ENCODE measurements at places on chromosomes 6 and 20. TPM values are rescaled to one million over a fixed set of nuclear protein-coding genes. Genes with fewer than 3 reads are reported as not detected.

- no peak for DNase-seq
Measured at GRCh38 chr20:35917077-35917476, 37.2 kb downstream of the SCAND1 start.

GRCh38 chr20:48335308-48336050 is 492.3 kb downstream of the PREX1 start:
- no peak for DNase-seq

DNA sequence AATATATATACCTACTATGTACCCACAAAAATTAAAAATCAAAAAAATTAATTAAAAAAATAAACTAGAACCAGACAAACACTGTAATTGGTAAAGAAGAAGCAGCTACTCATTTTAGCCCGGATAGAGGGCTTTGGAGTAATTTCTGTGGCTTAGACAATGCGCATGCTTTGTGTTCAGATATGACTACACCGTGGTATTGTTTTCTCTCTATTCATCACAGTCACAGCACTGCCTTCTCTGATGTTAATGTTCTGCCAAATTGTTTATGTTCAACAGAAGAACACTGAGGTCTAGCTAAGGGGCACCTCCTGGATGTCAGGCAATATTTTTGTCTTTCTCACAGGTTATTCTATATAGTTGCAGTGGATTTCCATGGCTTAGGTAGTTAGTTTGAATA is 77.5 kb upstream of the GJE1 start:
- no peak for DNase-seq

Gene ATAT1
- 7.7 TPM for total RNA-seq

DNA sequence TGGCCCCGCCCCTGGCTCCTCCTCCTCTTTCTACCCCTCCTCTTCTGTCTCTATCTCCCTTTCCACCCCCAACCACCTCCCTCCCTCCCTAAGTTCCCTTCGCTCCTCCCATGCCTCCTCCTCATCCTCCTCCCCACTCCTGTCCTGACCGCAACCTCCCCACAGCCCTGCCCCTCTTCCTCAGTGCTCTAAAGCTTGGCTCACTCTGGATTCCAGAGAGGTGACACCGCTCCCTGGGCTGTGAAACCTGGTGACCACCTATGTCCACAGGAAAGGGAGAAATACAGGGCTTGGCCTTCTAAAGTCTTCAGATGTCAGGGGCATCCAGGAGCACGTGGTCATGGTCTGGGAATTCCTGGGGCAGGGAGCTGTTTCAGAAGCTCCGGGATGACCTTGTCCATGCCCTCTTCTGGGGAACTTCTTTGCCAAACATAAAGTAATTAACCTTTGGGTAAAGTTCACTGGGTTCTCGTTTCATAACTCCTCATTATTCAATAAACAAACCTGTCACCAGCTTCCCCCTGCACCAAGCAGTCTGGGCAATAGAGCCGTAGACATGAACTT is 345 bp upstream of the CST5 start:
- DNase-seq = no peak

DNA sequence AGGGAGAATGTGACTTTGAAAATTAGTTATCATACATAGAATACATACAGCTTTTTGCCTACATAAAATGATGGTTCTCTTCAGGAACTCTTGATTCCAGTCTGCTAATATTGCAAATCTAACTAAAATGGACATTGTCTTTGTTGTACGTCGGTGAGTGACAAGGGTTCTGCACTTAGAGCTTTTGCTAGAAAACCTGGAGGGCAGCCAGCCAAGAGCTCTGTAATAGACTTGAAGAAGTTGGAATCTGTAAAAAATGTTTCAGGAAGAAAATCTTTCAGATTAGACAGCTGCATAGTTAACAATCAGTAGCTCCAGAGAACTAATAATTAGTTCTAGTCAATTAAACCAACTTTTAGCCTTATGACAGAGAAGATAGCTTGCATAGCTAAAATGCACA is 138.3 kb downstream of the FLRT3 start:
- no peak for DNase-seq

Gene GJA10
- total RNA-seq = not detected

Measured in NCI-H460 (cell line).